ENCODE measurements at places on chromosomes 7 and 10.

DNA sequence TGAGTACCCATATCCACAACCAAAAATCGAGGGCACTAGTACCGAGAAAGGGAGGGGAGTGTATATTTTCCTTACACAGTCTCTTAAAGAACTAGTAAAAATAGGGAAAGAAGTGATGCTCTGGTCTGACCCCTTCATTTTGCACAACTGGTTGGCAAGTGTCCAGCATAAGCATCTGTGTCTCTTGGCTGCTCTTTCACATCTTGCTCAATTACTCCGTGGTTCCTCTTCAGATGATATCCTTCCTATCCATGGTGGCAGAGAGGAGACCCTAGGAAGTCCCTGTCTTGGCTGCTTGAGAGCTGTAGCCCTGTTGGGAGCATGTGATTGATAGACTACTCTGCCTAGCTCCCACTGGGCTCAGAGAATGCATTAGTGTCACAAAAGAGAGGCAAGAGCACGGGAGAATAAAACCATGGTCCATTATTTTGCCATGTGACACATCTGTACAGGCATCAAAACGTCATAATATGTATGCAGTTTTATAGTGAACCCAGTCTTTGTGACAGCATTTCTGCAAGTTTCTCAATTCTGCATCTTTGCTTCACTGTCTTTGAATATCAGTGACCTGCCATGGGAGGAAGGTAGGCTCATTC is 111.8 kb upstream of the ANKRD1 start:
- DNase-seq = no peak

GRCh38 chr10:28236591-28236990 is 66.3 kb downstream of the MPP7 start:
- DNase-seq = no peak

- no peak for DNase-seq
Measured at GRCh38 chr10:71739358-71739900, 19.9 kb upstream of the C10orf105 start.

DNA sequence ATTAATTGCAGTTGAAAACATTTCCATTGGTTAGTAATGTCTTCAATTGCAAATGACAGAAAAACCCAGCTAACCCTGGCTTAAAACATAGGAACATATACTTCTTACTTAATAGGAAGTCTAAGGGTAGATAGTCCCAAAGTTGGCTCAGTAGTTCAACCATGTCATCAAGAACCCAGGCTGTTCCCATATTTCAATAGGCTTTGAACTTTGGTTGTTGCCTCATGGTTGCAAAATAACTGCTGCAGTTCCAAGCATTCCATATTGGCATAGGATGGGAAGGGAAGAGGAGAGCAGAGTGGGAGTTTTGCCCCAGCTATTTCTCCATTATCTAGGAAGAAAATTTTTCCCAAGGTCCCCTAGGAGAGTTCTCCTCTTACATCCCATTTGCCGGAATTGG is 81.4 kb upstream of the EEPD1 start:
- no peak for DNase-seq

GRCh38 chr10:113369365-113369694 is 183.5 kb upstream of the HABP2 start:
- no peak for DNase-seq

- no peak for DNase-seq
Measured at GRCh38 chr7:2876031-2876731, 32.1 kb upstream of the GNA12 start.

- DNase-seq = peak; percentile 30
Measured at GRCh38 chr7:5422396-5423305, 983 bp downstream of the TNRC18 start.

- DNase-seq = no peak
Measured at GRCh38 chr10:57168611-57169240, 807.7 kb upstream of the ZWINT start.

DNA sequence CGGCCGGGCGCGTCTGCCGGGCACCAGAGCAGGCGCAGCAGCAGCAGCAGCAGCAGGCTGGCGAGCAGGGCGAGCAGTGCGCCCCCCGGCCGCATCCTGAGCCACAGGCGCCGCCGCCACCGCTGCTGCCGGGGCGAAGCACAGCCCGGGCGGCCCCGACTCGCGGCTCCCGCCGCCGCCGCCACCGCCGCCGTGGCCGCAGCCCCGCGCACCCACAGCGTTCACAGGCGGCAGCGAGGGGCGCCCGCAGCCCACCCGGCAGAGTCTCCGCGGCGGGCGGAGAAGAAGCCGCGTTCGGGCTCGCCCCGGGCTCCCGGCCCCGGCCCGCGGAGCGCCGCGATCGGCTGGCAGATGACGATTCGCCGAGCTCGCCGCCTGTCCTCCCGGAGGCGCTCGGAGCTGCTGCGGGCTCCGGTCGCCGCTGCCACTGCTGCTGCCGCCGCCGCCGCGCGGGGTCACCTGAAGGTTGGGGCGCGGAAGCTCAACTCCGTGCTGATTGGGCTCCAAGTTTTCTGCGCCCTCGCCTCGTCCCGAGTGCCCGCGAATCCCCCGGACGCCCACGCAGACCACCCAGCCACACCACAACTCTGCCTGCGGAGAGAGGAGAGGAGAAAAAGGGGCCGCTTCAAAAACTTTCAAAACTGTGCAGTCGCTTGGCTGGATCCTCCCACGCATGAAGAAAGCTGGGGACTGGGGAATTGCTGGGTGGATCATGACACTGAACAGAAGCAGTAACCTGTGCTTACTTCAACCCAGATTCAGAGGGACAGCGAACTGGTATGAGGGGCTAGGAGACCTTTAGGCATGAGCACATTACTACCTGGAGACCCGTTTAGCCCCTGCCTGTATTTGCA is at the start of gene ST8SIA6:
ST8SIA6 (minus strand) TSS at position 435 of the 854 bp plus-strand sequence; CDS start at position 95, 340 bp downstream.
- DNase-seq = peak; percentile 24

- DNase-seq = no peak
Measured at GRCh38 chr7:118324790-118325449, 100.4 kb downstream of the ANKRD7 start.

GRCh38 chr10:75159519-75159918 is 48.1 kb downstream of the SAMD8 start:
- DNase-seq = no peak

GRCh38 chr10:29730969-29731368 is 96.2 kb upstream of the SVIL start:
- DNase-seq = no peak

GRCh38 chr7:121079425-121080169 is 91.1 kb downstream of the CPED1 start:
- peak; percentile 10 for DNase-seq

GRCh38 chr7:934469-935163 is 19.9 kb downstream of the ADAP1 start:
- no peak for DNase-seq

GRCh38 chr7:2175091-2175490 is 57.7 kb downstream of the MAD1L1 start:
- DNase-seq = no peak

DNA sequence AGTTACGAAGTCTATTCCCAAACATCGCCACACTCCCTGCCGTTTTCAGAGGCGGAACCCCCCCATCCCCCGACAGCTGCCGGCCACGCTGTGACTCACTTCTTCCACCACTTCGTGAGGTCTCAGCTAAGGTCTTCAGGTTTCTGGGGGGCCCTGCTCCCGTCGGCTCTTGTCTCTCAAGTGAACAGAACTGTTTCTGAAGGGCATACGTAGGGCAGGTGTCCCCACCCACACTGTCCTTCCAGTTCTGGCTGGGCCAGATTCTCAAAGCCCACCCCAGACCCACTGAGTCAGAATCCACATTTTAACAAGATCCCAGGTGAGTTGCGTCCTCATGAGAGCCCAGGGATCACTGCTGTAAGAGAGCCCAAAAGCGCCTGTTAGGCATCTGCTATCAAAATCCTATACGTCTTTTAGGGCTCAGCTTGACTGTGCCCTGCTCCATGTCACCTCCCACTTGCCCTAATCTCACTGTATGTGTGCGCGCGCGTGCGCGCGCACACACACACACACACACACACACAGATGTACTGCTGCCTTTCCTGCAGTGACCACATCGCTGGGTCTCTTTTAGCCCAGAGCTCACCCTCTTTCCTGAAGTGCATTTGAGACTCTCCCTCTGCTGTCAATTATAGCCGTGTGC is 78.8 kb downstream of the PROSER2 start:
- no peak for DNase-seq

GRCh38 chr10:51314481-51314880 is 240.2 kb downstream of the PRKG1 start:
- DNase-seq = no peak

DNA sequence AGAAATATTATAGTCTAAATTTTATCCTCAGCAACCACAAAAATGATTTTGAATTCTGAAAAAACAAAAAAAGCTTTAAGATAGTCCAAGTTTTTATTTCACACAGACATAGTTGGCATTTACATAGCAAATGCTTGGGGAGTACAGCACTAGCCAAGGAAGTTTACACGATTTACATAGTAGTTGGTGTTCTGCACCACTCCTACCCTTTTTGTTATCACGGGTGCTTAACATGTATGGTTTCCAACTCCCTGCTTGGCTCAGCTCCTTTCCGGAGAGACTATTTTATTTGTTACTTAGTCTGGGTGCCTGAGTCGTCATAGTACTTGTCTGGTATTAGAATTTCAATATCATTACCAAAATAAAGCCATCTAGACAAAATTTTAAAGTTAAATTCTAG is 8.8 kb upstream of the GHRHR start:
- no peak for DNase-seq

DNA sequence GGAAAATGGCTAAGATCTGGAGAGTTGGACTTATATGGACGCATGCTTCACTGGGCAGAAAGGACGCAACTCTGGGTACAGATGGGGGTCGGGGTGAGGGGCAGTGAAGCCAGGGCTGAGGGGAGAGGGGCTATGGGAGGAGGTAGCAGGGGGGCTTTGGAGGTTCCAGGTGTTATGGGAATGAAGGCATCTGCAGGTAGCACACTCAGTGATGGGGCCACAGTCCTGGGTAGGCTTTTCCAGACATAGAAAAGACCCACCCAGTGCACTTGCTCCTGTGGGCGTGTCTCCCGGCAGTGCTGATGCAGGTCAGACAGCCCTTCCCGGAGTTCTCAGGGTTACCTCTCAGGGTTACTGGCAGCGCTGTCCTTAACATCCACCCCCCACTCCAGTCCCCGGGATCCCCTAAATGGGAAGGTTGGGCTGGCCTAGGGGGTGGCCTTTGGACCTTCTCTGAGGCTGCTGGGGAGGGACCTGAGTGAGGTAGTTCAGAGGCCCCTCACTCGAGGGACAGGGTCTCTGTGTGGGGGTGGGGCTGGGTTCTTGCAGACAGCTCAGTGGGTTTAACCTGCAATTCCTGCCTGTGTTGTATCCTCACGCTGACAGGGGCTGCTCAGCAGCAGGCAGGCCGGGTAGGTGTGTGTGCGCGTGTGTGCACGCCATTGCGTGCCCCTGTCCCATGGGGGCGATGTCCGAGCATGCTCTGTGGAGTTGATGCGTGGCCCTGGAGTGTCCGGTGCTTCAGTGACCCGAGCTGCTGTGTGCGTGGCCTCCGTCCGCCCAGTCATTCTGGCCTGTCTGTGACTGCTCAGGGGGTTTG is 6.2 kb downstream of the ZYX start:
- no peak for DNase-seq

GRCh38 chr10:552679-553078 is 136.8 kb downstream of the DIP2C start:
- DNase-seq = no peak

GRCh38 chr10:74332398-74332797 is 181.4 kb downstream of the ADK start:
- no peak for DNase-seq

GRCh38 chr7:93374345-93374940 is 142.3 kb downstream of the VPS50 start:
- DNase-seq = peak; percentile 16

GRCh38 chr10:89653410-89653869 is 8.4 kb upstream of the PANK1 start:
- no peak for DNase-seq

GRCh38 chr10:111879969-111880368 is 303.6 kb downstream of the GPAM start:
- no peak for DNase-seq

GRCh38 chr7:116434820-116435341 is 64.7 kb upstream of the CAV2 start:
- DNase-seq = peak; percentile 86

DNA sequence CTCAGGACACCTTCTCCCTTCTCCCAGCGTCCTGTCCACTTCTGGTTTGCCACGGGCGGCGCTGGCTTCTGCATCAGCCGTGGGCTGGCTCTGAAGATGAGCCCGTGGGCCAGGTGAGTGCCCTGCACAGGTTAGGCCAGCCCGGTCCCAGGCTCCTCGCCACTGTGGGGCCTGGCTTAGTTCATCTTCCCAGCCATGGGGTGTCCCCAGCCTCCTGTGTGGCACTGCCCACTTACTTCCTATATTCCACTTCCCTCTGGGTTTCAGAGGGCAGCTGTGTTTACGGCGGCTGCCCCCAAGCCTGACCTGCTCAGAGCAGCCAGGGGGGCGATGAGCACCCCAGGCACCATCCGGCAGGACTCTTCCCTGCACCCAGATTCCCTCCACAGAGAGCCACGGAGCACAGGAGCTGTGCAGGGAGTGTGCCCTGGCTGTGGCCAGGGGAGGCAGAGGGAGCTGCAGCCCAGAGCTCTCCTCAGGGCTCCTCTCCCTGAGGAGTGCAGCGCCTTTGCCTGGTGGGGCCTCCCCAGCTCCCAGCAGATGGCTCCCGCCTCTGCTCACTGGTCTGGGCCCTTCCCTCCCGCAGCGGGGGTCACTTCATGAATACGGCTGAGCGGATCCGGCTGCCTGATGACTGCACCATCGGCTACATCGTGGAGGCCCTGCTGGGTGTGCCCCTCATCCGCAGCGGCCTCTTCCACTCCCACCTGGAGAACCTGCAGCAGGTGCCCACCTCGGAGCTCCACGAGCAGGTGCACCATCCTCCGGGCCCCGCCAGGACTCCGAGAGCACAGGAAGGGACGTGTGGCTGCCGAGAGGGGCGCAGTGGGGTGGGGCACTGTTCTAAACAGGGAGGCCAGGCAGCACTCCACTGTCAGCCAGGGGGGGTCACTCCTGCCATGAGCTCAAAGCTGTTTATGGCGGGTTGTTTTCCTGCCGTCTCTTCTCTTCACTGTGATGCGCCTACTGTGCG is 6.4 kb downstream of the LFNG start:
- DNase-seq = no peak

DNA sequence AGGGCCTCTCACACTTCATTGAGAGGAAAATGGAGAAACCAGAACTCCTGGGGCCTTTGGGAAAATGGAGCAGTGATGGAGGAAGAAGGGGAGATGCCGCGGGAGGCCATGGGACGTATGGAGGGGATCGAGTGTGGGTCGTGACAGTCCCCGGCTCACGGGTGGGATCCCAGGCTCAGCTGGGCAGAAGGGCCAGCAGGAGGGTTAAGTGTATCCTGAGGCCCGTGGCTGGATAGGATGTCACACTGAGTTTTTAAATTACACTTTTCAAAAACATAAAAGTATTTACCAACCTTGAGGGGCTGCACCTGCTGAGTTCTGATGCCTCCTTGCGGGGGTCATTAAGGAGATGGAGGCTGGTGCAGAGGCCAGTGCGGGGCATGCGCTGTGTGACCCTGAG is 28.0 kb upstream of the PSMG3 start:
- no peak for DNase-seq

DNA sequence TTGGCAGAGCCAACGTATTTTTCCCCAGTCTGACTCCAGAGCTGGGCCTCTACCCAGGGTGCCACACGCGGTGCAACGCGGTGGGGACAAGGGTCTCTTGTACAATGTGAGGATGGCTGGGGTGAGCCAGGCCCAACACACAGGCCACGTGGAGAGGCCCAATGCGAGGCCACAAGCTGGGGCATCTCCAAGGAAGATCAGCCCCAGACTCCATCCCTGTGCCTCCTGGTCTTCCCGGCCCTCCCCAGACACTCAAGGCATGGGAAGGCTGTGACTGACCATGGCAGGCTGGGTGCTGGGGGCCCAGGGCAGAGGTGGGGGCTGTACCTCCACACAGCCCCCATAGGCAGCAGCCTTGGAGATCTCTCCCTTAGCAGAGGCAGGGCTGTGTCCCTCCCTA is 135.3 kb upstream of the FAM20C start:
- DNase-seq = no peak
